ENCODE measurements at places on chromosomes 5 and 9.

- no peak for DNase-seq
Observed at GRCh38 chr9:98864281-98865174, 57.1 kb downstream of the GALNT12 start.

DNA sequence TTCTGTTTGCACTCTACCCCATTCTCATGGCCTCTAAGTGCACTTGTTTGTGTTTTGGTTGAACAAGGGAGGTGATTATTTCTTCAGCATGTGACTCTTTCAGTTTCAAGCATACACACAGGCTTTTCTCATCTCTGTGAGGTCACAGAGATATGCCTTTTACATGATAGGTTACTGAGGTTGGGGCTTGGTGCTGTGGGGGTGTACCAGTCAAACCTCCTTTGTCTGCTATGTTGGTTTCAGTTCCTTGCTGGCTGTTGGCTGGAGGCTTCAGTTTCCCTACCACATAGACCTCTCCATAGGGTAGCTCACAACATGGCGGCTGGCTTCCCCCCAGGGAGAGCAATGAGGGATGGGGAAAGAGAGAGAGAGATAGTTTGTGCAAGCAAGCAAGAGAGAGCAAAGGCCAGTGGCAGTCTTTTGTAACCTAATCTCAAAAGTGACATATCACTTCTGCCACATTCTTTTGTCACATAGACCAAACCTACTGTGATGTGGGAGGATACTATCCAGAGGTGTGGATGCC lies 96.7 kb upstream of the SEMA6A start:
- no peak for DNase-seq

DNA sequence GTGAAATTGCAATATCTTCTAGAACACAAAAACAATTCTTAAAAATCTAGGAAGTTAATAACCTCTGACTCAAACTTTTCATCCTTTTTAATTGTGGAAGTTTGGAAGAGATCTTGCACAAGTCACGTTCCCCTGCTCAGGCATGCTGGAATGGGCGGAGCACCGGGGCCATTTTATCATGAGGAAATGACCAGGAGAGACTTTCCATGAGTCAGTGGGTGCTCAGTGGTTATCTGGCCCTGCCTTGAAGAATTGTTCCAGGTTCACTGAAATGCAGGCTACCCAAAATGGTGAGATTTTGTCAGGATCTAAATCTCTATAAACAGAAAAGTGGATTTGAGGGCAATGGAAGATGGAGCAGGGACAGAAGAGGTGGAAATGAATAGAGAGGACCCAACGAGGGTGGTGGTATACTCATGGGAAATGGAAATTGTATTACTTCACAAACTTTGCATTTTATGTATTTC lies 61.2 kb downstream of the FYB1 start:
- DNase-seq = no peak

- DNase-seq = no peak
Observed at GRCh38 chr5:136016945-136017530, 11.8 kb upstream of the TGFBI start.

- peak; percentile 71 for DNase-seq
Observed at GRCh38 chr9:95127249-95128176, 190.0 kb downstream of the FANCC start.

DNA sequence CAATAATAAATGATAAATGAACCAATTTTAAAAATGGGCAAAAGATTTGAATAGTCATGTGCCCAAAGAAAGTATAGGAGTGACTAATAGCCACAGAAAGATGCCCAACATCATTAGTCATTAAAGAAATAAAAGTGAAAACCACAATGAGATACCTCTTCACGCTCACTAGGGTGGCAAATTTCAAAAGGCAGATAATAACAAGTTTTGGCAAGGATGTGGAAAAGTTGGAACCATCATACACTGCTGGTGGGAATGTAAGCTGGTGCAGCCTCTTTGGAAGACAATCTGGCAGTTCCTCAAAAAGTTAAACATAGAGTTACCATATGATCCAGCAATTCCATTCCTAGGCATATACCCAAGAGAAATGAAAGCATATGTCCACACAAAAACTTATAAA lies 1819.8 kb downstream of the MAT2B start:
- no peak for DNase-seq

GRCh38 chr9:133355881-133356357 lies 368 bp downstream of the SURF1 start:
- DNase-seq = no peak

DNA sequence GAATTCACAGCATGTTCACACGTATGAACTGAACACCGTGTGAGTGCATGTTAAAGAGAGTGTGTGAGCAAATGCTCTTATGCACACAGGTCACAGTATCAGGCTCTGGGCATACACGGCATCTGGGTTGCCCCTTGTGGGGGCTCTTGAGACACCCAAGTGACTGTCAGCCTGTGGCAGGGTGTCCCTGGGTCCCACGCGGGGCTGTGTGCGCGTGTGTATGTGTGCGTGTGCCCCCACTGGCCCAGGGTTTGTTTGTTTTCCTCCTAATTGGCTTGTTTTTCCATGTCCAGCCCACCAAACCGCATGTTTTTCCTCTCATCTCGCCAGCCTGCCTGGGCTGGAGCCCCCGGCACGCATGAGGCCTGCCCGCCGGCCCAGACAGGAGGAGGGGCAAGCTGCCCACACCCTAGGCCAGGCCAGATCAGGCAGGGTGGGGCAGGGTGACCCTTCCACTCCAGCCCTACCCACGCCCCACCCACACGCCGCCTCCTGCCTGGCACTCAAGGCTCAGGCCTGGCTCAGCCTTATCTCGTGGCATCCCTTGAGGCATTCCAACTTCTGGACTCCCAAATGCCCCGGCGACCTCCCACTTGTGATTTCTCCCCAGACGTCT lies 28.8 kb downstream of the CNTFR start:
- no peak for DNase-seq

GRCh38 chr9:132669319-132669697 lies 475 bp downstream of the DDX31 start:
- DNase-seq = no peak

GRCh38 chr5:104800440-104801048 lies 1238.0 kb upstream of the NUDT12 start:
- DNase-seq = no peak

DNA sequence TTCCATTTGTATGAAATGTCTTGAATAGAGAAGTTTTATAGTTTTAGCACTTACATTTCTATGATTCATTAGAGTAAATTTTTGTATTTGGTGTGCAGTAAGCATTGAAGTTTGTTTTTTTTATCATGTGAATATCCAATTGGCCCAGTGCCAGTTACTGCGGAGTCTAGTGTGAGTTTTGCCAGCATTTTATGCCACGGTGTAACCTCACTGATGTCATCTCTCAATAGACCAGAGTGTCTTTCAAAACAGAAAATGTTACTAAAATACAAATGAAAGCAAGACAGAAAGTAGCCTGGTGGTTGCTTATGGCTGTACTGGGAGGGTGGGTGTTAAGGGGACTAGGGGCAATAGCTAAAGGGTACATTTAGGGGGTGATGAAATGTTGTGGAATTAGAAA lies 62.8 kb downstream of the IPPK start:
- DNase-seq = no peak

DNA sequence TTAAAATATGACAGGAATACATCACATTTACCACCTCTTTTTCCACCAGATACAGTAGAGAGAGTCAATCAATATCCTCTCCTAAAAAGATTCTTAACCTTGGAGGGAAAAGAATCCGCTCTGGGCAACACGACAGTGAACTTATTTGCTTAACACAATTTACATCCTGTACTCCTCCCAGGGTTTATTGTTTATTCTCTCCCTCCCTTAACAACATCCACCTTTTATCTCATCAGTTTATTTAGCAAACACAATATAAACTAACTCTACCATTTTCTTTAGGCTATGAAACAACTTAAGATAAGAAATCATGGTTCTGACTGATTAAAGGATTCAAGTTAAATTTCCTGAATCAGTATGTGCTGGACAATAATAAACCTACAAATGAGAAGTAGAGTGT lies 50.9 kb downstream of the CERT1 start:
- no peak for DNase-seq

- no peak for DNase-seq
Observed at GRCh38 chr5:55033568-55033967, 9.5 kb downstream of the GZMK start.

GRCh38 chr9:17361378-17361777 lies 217.5 kb upstream of the SH3GL2 start:
- DNase-seq = no peak
